ENCODE measurements at places on chromosomes 2 and 18.

GRCh38 chr2:110931648-110932047 lies 189.1 kb upstream of the BCL2L11 start:
- DNase-seq, result no peak

- no peak for DNase-seq
Observed at GRCh38 chr2:10413503-10413902, 34.6 kb downstream of the ODC1 start.

- no peak for DNase-seq
Observed at GRCh38 chr2:235981631-235982030, 186.6 kb downstream of the GBX2 start.

DNA sequence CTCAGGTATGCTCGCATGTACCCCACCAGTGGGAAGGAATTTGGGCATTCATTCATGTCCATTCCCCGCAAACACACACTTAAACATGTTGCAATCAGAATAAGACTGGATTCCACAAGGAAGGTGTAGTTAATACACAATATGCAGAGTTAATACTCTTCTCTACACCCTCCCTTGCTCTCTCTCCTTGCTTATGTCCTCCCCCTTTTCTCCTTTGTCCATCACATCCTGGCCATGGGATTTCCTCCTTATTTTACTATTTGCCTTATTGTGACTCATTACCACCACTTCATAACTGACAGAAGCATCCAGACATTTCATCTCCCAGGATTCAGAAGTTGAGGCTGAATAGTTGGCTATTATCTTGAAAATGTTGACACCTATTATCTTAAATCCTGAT lies 473.8 kb upstream of the SPHKAP start:
- no peak for DNase-seq

Data from activated CD8-positive, alpha-beta memory T cell treated with anti-CD3 and anti-CD28 coated beads, Interleukin-2, amount 50 U/mL, for 4 hours (primary cell).